ENCODE measurements at places on chromosomes 7 and 10.

DNA sequence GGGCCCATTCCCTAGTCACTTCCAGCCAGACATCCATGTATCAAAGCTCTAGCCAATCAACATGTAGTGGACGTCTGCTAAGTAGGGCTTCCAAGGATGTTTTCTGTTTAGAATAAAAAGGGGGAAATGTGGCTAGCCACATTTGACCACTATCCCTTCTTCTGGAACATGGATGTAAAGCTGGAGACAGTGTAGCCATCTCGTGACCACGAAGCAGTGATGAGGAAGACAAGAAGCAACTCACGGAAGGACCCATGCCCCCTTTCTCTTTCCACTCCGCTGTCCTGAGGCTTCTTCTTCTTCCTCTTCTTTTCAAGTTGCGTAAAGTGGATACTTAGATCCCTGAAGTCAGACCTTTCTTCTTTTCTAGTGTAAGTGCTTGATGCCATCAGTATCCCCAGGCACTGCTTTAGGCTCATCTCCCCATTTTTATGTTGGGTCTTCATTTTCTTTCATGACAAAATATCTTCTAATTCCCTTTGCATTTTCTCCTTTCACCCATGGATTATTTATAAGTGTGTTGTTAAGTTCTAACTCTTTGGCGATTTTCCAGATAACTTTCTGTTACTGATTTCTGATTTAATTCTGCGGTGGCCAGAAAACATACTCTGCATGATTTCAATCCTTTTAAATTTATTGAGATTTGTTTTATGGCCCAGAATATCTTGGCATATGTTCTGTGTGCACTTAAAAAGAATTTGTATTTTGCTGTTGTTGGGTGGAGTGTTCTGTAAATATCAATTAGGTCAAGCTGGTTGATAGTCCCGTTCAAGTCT lies 594.5 kb downstream of the SDK1 start:
- no peak for DNase-seq

- DNase-seq: no peak
Measured at GRCh38 chr10:103901299-103901698, 16.7 kb downstream of the STN1 start.

GRCh38 chr10:115093776-115094408 lies 727 bp downstream of the ATRNL1 start:
- peak; percentile 71 for DNase-seq

- DNase-seq: no peak
Measured at GRCh38 chr10:60856405-60856804, 78.1 kb downstream of the CDK1 start.

DNA sequence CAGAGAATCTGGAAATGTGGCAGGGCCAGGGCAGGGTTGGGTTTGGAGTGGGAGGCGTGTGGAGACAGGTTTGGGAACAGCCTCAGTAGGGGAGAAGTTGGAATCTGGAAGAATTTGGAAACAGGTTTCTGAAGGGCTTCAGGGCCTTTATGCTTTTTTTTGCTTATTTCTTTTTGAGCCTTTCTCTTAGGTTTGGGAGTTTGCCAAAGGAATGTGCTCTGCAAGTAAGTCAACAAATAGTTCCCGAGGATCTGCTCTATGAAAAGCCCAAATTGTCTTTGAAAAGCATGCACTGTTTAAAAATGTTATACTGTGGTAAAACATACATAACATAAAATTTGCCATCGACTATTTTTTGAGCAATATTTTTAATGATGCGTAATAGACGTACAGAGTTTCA lies 86.7 kb upstream of the ADRB1 start:
- DNase-seq: no peak

DNA sequence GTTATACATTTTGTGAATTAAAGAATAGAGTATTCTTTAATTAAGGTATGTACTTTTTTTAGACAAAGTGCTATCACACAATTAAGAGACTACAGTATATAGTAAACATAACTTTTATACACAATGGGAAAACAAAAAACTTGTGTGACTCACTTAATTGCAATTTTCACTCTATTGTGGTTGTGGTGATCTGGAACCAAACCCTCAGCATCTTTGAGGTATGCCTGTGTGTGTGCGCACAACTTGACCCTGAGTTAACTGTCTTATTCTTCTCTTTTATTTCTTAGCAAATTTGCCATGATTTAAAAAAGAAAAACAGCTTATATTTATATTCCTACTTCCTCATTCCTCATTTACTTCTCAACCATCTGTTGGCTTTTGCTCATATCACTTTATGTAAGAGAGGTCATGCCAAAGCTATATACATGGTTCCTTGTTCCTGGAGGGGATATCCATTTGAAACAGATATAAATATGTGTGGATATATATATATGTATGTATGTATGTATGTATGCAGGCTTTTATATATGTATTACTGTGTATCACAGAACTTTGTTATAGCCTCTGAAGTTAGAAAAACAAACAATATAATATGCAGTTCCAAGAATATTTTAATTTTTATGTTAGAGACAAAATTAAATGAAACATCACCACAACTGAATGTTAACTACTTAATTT lies 259.5 kb upstream of the HGF start:
- no peak for DNase-seq

GRCh38 chr7:80187727-80188126 lies 53.1 kb downstream of the GNAI1 start:
- no peak for DNase-seq

- no peak for DNase-seq
Measured at GRCh38 chr10:102608487-102608886, 35.8 kb upstream of the TRIM8 start.

DNA sequence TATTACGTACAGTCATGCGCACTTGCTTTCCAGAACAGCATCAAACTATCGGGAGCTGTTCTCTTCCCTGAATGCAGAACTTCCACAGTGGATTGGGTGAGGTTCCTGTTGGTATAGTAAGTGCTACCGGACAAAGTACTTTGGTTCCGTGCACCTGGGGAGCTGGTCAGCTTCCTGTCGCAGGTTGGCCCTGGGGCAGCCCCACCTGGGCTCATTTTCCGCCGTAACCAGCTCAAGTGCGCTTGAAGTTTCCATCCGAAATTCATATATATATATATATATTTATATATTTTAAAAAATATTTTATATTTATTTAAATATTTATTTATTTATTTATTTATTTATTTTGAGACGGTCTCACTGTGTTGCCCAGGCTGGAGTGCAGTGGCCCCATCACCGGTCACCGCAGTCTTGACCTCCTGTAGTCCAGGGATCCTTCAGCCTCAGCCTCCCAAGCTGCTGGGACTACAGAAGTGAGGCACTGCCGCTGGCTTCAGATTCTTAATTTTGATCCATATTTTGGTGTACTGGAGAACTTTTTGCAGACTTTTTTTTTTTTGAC lies 6.5 kb downstream of the SCART1 start:
- DNase-seq: no peak

DNA sequence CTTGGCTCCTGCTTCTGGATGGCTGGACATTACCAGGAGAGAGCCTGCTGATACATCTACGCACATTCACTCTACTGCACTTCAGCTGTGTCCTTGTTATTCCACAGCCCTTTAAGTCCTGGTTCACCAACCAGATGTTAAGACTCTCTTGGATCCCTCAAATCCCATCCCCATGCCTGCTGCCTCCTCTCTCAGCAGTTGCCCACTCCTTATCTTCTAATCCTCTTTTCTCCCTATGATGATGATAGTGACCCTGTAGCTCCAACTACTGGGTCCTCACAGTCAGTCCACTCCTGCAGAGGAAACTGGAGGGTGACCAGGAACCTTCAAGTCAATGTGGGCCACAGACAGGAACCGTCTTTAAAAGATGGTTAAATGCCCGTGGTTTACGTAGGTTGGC lies 96.3 kb upstream of the PDCD4 start:
- peak; percentile 63 for DNase-seq

DNA sequence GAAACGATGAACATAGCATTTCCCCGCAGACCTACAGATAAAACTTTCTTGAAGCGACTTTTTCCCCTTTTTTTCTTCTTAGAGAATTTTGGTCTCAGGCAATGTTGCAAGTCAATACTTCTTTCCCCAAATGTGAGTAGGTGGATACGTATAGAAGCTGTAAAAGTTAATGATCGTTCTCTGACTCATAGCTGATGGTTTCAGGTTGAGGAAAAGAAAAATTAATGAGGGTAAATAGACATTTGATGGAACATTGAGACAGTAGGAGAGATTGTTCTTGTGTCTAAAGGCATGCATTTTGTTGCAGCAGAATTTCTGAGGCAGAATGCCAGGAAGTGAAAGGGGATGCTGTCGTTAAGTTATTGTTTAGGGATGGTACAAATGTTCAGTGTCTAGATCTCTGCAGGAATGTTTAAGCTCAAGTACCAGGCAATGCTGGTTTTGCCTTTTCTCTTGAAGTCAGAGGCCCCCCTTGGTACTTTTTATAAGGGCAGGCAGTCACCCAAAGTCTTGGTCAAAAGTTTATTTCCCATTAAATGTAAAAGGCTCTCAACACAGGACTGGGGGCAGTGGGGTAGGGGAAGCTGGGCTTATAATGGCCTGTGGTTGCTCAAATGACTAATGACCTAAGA lies 9.3 kb downstream of the TCF7L2 start:
- no peak for DNase-seq

DNA sequence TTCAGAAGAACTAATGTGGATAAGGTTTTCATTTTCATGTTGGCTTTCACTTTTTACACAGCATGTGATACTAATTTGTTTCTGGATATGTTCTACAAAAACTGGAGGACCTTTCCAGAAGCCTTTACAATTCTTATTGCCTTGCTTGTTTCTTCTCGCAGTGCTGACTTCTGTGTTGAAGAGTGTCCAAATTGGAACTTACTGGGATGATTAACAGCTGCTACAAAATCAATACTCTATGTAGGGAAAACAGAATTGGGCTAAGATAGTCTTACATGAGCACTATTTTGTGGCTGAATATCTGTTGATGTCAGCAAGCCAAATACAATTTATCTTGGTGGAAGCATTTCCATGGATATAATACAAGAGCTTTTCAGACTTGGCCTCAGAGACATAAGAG lies 351.2 kb downstream of the DGKB start:
- no peak for DNase-seq

GRCh38 chr7:7151865-7152264 lies 30.5 kb upstream of the C1GALT1 start:
- no peak for DNase-seq

DNA sequence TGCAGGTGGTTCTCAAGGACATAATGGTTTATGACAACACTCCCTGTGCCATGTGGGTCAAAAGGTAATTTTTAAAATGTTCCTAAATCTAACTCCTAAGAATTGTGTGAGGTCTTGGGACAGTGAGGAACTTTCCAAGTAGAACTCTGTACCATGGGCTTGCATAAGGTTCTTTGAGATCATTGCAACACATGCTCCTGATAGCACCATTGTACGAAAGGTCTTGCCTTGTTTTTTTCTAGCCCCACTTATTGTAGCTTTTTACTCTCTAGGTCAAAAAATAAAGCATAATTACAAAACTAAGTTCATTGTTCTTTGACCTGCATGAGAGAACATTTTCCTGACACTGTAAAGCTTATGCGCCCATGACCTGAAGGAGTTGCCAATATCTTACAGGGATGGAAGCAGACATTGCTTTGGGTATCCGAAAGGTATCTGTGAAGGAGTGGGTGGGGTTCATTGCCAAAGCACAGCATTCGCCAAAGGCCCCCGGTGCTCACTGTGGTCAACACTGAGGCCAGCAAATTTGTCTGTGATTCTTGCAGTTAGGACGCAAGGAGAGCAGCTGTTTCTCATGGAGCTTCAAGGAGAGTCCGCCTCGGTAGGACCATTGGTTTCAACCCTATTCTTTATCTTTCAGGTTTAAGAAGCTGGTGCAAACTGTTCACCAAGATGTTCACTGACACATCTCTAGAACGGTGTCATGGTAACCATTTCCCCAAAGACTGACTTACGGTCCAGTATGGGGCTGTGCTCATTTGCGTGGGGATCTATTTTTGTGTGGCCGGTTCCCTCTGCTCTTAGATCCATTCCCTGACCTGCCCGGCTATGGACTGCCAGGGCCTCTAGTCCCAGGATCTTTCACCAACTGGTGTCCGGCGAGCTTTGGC lies 7.6 kb upstream of the PRKAG2 start:
- DNase-seq: no peak

DNA sequence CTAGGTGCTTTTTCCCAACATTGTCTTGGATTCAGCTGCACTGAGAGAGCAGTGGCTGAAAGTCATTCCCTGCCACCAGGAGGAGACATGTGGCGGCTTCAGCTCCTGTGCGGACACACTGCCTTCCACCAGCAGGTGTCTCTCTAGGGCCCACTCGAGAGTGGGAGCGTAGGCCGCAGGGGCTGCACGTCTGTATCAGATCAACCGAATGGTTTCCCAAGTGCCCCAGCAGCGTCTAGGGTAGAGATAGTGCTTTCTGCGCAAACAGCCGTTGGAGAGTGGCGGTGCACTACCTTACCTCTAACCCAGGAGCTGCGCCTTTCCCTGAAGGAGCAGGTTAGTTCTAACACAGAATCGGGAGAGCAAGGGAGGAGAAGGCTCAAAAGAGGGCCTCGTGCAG lies 31.7 kb downstream of the PAPOLB start:
- DNase-seq: peak; percentile 93

- DNase-seq: no peak
Measured at GRCh38 chr10:46223064-46223480, 63.7 kb upstream of the ANTXRL start.

DNA sequence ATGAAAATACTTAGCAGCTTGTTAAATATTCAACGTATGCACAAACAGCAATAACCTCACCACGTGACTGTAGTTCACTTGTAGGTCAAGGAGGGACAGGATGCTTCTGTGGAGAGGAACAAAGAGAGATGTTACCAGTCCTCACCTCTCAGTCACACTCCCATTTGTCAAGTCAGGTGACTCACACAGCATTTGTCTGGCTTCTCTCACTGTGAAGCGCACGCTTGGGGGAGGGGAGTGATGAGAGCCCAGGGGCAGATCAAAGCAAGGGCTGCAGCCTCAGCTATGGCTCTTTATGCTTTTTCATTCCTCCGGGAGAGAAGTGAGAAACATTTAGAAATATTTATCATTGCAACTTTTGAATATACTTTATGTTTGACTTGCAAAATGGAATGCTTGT lies 2.9 kb upstream of the RBM20 start:
- DNase-seq: peak; percentile 98

GRCh38 chr10:86362586-86363183 lies 3.9 kb downstream of the GRID1 start:
- DNase-seq: no peak

DNA sequence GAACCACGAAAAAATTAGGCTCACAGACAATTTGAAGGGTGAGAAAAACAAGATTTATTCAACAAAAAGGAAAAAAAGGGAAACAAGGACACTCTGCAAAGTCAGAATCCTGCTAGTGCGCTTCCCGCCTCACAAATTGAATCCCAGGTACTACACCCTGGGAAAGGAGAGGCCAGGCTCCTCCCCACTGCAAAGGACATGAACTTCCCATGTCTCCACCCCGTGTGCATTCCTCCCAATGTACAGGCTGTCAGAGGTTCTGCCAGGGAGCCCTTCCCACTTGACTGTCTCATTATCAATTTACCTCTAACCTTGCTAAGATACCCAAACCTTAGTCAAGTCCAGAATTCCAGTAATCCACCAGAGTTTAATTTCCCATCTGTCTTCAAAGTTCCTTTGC lies 70.4 kb upstream of the CDK1 start:
- DNase-seq: no peak

DNA sequence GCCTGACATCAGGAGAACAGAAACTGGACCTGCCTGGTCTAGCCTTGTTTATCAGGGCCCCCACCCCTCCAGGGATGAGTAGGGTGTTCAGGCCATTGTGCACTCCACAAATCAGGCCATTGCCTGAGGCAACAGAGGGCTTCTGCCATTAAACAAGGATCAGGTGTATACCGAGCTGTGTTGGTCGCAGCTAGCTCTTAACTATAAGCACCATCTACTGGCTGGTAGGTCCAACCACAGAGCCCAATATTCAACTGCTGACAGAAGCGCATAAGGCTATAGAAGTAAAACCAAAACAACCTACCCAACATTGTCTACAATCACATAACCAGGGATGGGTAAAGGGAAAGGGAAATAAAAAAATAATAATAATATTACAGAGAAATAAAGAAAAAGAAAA lies 451.7 kb upstream of the TEX47 start:
- peak; percentile 2 for DNase-seq

Measured in mesendoderm (in vitro differentiated cells).